ENCODE measurements at places on chromosomes 2 and 18. TPM values are rescaled to one million over a fixed set of nuclear protein-coding genes. Genes with fewer than 3 reads are reported as not detected.

Gene IL1F10
- not detected for total RNA-seq

Gene ALK
- 9.6 TPM for total RNA-seq

Gene MROH2A
- total RNA-seq: not detected

Gene FN1
- 28.6 TPM for total RNA-seq

Gene NAT8
- not detected for total RNA-seq

Gene DNAJC5G
- not detected for total RNA-seq

Gene ANKRD29
- total RNA-seq: not detected

Gene NT5DC4
- total RNA-seq: not detected

Data from glutamatergic neuron (in vitro differentiated cells).